ENCODE measurements at places on chromosomes 3 and 15.

DNA sequence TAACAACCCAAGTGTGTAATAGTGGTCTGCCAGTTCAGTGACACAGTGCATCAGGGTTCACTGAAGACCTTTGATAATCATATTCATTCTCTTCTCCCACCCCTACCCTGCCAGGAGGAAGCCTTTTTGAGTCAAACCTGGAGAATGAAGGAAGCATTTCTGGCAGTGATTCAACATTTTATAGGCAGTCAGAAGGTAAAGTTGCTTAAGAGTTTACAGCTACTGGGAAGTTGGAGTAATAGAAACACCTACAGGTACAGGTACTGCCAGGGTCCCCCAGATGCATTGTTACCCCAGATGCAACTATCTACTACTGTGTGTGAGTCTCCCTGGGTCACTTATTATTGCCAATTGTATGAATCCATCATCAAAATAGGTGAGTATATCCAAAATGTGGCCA, 146.9 kb upstream of the EIF1B start:
- no peak for DNase-seq

GRCh38 chr3:136078421-136079364, 113.2 kb downstream of the PPP2R3A start:
- DNase-seq: no peak

GRCh38 chr15:70160803-70161565, 63.3 kb upstream of the TLE3 start:
- no peak for DNase-seq

DNA sequence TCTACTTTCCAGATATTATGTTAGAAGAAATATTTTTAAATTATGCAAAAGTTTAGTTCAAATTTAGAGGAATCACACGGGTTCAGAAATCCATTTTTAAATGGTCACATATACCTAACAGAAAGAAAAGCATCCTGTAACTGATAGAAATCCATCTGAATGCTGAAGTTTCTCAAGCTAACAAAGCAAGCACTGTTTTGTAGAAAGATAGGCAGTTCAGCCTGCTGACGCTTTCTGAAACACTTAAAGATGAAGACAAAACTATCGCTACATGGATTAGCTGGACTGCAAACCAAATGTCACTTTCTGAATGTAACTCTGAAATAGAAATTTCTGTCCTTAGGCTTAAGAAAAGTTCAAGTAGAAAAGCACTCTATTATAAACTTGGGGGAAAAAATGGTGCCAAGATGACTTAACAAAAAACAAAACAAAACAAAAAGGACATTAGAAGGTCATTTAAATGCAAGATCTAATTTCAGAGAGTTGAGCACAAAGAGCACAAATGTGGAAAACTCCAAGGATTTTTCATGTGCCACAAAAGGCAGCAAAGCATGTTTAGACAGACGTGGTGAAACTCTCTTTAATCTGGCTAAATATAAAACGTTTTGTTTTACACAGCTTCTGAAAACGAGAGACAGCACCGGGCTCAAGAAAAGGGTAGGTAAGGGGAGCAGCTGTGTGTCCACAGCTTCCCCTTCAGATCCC, 1.2 kb downstream of the PLOD2 start:
- no peak for DNase-seq

Data from activated CD4-positive, alpha-beta T cell treated with anti-CD3 and anti-CD28 coated beads, Interleukin-2, amount 50 U/mL, for 1 hour (primary cell).